Right kidney (tissue), 9 donors: ENCODE measurements at places on chromosomes 5 and 9.

- DNase-seq: no peak
These were observed 71.0 kb downstream of the FANCC start for GRCh38 chr9:95246547-95246946.

- no peak for DNase-seq
These were observed 122.1 kb upstream of the ADAMTS16 start for GRCh38 chr5:5017827-5018577.

- DNase-seq: no peak
These were observed 149.6 kb downstream of the TTLL11 start for GRCh38 chr9:121943463-121943862.

DNA sequence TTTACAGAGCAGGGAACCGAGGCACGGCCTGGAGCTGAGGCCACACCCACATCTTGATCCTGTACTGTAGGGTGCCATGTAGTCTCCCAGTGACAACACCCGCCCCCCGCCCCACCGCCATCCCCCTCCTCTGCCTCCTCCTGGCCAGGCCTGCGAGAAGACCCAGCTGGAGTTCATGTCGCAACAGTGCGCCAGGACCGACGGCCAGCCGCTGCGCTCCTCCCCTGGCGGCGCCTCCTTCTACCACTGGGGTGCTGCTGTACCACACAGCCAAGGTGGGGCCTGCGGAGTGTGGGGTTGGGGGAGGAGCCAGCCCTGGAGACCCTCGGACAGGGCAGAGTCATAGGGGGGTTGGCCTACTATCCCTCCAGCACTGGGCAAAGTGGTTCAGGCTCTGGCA, 14.5 kb downstream of the ADAMTS13 start:
- no peak for DNase-seq

DNA sequence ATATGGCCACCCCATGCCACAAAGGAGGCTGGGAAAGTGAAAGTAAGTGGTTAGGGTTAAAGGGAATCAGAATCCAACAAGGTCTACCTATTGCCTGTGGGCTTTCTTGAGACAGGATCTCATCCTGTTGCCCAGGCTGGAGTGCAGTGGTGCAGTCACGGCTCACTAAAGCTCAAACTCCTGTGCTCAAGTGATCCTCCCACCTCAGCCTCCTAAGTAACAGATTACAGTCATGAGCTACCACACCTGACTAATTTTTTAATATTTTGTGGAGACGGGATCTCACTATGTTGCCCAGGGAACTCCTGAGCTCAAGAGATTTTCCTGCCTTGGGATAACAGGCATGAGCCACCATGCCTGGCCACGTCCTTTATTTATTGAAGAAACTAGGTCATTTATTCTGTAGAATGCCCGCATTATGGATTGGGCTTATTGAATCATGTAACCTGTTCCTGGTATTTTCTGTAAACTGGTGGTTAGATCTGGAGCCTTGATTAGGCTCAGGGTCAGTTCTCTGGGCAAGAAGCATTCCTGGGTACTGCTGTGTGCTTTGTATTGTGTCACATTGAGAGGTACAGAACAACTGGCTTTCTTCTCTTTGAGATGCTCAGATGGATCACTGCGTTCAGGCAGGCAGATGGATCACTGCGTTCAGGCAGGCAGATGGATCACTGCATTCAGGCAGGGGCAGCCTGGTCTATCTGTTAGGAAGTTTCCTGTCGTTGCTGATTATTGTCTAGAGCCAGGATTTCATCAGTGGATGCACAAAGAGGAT, 41.6 kb downstream of the ERGIC1 start:
- no peak for DNase-seq
